CD4-positive, alpha-beta T cell treated with Interferon alpha-2 for 1 hour (primary cell): ENCODE measurements at places on chromosomes 4 and X.

DNA sequence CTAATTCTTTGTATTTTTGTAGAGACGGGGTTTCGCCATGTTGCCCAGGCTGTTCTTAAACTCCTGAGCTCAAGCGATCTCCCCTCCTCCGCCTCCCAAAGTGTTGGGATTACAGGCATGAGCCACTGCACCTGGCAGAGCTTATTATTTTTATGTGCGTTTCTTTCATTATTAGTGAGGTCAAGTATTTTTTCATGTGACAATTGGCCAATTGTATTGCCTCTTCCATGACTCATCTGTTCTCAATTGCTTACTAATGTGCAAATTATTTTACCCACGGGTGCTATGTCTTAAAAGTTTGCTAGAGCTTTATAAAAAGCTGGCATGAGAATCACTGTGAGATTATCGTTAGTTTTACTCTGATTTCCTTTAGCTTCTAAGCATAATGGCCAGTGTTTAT is 13.0 kb upstream of the ARX start:
- DNase-seq = no peak

DNA sequence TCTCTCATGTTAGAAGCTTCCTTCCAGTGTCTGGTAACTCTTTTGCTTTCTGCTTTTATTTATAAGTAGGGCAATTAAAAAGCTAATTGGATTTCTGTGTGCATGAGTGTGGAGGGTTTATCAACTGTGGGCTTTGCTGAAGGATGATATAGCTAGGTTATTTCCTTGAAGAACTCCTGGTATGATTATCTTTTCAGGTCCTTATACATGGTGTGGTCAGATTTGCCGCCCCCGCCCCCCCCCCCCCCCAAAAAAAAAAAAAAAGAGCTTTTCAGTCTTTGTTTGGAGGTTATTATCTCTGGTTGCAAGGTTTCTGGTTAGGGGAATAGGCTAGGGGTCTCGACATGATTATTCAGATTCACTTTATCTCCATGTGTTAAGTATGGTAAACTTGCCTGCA is 35.9 kb downstream of the MOB1B start:
- no peak for DNase-seq

- DNase-seq = no peak
Measured at GRCh38 chr4:184370711-184371389, 103.5 kb downstream of the IRF2 start.

GRCh38 chrX:40006106-40007017 is 91.4 kb downstream of the BCOR start:
- no peak for DNase-seq

DNA sequence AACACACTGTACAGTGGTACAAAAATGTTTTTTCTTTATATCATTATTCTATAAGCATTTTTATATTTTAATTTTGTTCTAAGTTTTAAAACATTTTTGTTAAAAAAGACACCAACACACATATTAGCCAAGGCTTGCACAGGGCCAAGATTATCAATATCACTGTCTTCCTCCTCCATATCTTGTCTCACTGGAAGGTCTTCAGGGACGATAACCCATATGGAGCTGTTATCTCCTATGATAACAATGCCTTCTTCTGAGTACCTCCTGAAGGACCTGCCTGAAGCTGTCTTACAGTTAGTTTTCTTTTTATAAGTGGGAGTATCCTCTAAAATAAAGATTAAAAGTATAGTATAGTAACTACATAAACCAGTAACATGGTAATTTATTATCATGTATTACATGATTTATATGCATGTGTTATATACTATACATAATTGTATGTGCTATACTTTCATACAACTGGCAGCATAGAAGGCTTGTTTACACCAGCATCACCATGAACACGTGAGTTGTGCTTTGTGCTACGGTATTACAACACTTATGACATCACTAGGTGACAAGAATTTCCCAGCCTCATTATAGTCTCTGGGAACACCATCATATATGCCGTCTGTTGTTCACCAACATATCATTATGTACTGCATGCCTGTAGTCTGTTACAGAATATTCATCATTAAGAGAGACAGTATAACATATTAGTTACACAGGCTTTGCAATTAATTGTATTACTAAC is 90.7 kb downstream of the WDFY3 start:
- no peak for DNase-seq

DNA sequence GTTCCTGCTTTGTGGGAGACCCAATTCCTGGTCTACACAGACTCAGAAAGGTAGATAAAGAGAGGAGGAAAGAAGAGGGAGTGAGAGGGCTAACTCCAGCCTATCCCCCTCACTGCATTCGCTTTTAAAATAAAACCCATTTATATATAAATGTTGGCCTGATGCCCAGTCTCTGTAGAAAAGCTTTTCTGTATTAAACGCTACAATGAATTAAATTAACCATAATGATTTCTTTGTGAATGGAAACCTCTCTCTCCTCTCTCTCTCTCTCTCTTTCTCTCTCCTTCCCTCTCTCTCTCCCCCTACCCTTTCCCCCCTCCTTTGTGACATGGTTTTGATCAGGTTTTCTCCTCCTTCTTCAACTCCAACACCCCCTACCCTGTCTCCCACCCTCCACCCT is 34.8 kb downstream of the PJA1 start:
- DNase-seq = no peak

- no peak for DNase-seq
Measured at GRCh38 chr4:42906341-42906740, 13.8 kb downstream of the GRXCR1 start.

GRCh38 chr4:173380987-173381386 is 10.2 kb downstream of the SAP30 start:
- DNase-seq = no peak
